ENCODE measurements at places on chromosomes 2 and 18.

GRCh38 chr2:195503208-195503607, 153.8 kb upstream of the SLC39A10 start:
- H3K4me3 ChIP-seq: no peak overlapping the region
- H3K27ac ChIP-seq: no peak overlapping the region
- H3K4me1 ChIP-seq: no peaks in the 10 kb centered on the region
- no peaks in the 10 kb centered on the region for H3K36me3 ChIP-seq

GRCh38 chr18:61666876-61667590, 225.8 kb downstream of the RNF152 start:
- no peak overlapping the region for H3K4me3 ChIP-seq
- no peaks in the 10 kb centered on the region for H3K27me3 ChIP-seq
- H3K4me1 ChIP-seq: no peaks in the 10 kb centered on the region
- DNase-seq: no peak
- no peak overlapping the region for H3K27ac ChIP-seq

GRCh38 chr18:25253136-25253535, 98.8 kb downstream of the ZNF521 start:
- H3K4me3 ChIP-seq: no peak overlapping the region
- H3K4me1 ChIP-seq: no peaks in the 10 kb centered on the region
- no peaks in the 10 kb centered on the region for H3K27me3 ChIP-seq
- H3K36me3 ChIP-seq: no peaks in the 10 kb centered on the region
- no peak for DNase-seq

GRCh38 chr2:126699716-126700581, 44.0 kb downstream of the GYPC start:
- no peak overlapping the region for H3K4me3 ChIP-seq
- H3K4me1 ChIP-seq: no peaks in the 10 kb centered on the region
- H3K36me3 ChIP-seq: no peaks in the 10 kb centered on the region
- DNase-seq: no peak
- no peaks in the 10 kb centered on the region for H3K27me3 ChIP-seq

DNA sequence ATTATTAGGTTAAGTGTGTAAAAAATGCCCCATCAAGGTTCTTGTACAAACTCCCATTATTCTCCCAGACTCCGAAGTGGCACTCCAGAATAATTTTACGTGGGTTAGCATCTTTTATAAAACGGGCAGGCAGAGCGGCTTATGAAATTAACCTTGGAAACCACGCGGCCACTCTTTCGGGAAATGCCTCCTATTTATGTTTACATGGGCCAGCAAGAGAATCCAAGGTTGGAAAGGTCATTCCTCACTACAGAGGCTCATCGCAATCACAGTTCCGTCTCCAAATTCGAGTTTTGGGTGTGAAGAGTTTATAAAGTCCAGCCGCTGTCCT, 1.2 kb upstream of the IMPA2 start:
- H3K27ac ChIP-seq: peak overlapping the region; percentile 85
- DNase-seq: no peak
- H3K27me3 ChIP-seq: no peaks in the 10 kb centered on the region
- H3K36me3 ChIP-seq: no peaks in the 10 kb centered on the region
- H3K4me1 ChIP-seq: peaks cover 26% of the 10 kb centered on the region
- peak overlapping the region; percentile 80 for H3K4me3 ChIP-seq

DNA sequence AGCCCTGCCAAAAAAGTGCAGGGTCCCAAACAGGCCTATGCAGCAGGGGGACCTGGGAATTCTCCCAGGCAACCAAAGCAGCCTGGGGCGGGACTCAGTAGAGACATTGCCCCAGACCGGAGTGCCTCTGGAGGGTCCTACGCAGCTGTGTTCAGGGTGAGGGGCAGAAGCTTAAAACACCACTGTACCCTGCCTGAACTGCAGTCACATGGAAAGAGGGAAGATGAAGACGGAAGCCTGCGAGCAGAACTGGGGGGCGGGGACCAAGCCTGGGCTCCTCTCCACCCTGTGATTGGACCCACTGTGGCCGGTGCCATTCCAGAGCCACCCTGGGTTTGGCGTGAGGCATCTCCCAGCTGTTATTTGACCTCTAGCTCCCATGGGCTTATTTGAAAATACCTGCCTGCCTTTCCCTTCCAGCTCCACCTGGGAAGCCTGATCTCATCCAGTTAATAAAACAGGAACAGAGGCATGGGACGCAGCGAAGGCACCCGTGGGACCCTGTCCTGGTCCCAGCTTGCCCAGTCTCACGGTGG, 183.1 kb downstream of the SMAD2 start:
- no peak overlapping the region for H3K4me3 ChIP-seq
- no peaks in the 10 kb centered on the region for H3K4me1 ChIP-seq
- no peak overlapping the region for H3K27ac ChIP-seq
- no peak for DNase-seq
- peaks cover 4% of the 10 kb centered on the region for H3K27me3 ChIP-seq

DNA sequence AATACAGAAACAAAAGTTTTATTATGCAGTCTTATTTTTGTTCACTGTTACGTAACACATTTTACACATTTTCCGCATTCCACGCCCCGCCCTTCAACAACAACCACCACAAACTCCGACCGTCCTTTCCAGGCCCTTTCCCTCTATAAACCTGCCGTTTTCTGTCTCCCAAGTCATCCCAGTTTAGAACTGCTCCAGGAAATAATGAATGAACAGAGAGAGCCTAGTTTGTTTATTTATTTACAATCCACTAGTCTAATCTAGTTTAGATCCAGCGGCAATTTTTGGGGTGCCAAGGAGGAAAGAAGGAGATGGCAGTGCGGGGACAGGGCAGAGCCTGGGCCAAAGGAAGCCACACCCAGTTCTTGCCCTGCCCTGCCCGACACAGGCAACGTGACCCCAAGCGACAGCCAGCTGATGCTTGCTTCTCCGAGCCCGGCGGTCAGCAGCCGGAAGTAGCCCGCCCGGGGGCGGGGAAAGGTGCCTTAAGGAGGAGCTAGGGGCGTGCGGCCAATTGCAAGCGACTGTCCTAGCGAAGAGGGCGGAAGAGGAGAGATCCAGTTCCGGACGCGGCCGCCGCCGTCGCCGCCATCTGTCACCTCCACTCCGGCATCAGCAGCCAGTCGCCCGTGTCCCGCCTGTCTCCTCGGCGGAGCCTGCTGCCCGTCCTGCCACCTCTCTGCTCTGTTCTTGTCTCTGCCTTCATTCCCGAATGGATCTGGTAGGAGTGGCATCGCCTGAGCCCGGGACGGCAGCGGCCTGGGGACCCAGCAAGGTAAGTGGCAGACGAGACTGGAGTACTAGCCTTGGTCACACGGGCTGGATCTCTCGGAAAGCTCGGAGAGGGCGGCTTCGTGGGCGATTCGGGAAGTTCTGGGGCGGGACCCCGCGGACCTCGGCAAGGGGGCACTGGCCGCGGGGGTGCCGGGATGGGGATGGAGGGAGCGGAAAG, at the start of gene RIOK3:
RIOK3 (plus strand) TSS at position 560 of the 952 bp plus-strand sequence; CDS start at position 713, 153 bp downstream.
- peak within 1 kb of the TSS; percentile 80 for H3K4me3 ChIP-seq
- H3K27me3 ChIP-seq: no peaks in the 10 kb centered on the region
- DNase-seq: peak; percentile 83
- peaks cover 3% of the 10 kb centered on the region for H3K36me3 ChIP-seq
- peak within 1 kb of the TSS; percentile 98 for H3K27ac ChIP-seq
- peaks cover 14% of the 10 kb centered on the region for H3K4me1 ChIP-seq

GRCh38 chr2:23662941-23663920, 263.7 kb downstream of the ATAD2B start:
- H3K27ac ChIP-seq: no peak overlapping the region
- peaks cover 4% of the 10 kb centered on the region for H3K4me1 ChIP-seq
- no peaks in the 10 kb centered on the region for H3K36me3 ChIP-seq
- DNase-seq: no peak
- peak overlapping the region; percentile 43 for H3K4me3 ChIP-seq
- H3K27me3 ChIP-seq: peaks cover 10% of the 10 kb centered on the region

DNA sequence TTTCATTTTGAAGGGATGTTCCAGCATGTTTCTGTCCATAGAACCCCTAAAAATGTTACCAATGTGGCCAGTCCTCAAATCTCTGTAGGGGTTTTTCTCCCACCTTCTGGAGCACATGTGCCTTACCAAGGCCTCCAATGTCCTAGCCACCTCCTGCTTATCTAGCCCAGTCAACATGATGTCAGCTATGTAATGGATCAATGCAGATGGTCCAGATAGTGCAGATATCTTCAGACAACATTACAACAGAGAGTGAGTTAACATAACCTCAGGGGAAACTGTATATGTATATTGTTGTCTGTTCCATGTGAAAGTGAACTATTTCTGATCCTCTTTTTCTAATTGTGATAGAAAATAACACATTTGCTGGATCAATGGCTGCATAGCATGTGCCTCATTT, 92.7 kb downstream of the MRPS9 start:
- no peaks in the 10 kb centered on the region for H3K4me1 ChIP-seq
- DNase-seq: no peak
- no peak overlapping the region for H3K4me3 ChIP-seq
- H3K36me3 ChIP-seq: no peaks in the 10 kb centered on the region
- no peaks in the 10 kb centered on the region for H3K27me3 ChIP-seq

DNA sequence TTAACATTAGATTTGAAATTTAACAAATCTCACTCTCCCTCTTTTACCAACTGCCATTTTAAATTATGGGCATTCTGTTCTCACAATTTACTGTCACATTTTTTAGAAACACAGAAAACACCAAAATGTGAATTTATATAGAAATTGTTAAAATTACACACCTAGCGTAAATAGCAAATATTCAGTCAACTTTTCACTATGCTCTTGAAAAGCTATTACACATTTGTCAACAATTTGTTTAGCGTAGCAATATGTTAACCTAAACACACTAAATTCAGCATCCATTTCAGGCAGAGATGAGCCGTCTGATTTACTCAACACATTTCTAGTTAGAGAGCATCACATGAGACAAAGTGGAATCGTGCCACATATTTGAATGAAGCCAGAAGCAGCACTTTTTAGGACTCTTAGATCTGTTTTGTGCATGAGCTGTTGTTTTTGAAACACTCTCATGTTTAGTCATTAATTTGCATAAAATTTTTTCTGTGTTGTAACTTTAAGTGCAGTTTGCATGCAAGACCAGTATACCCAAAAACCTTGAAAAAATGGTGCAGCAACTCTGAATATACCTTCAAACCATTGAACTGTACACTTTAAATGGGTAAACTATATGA, 8.2 kb downstream of the TTC32 start:
- H3K4me3 ChIP-seq: no peak overlapping the region
- no peaks in the 10 kb centered on the region for H3K27me3 ChIP-seq
- H3K4me1 ChIP-seq: peaks cover 2% of the 10 kb centered on the region
- H3K27ac ChIP-seq: no peak overlapping the region
- DNase-seq: no peak
- H3K36me3 ChIP-seq: no peaks in the 10 kb centered on the region

- no peak overlapping the region for H3K27ac ChIP-seq
- H3K36me3 ChIP-seq: no peaks in the 10 kb centered on the region
- DNase-seq: no peak
Measured at GRCh38 chr2:132403146-132403545, 13.5 kb upstream of the GPR39 start.

DNA sequence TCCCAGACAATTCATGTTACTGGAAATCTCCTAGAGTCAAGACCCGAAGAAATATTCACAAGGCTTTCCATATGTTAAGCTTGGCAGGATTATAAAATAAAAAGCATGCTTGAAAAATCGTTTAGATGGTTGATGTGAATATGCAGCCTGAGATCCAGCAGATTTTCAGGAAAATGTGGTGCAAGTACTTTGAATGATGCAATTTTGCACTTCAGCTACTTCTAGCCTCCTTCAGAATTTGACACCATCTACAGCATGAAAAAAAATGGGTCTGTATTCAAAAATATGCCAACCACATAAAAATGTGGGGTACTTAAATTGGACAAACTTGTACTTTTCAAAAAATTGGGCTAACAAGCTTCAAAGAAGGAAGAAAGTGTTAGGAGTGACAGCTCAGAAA, 340.6 kb upstream of the DCC start:
- H3K27ac ChIP-seq: no peak overlapping the region
- no peak overlapping the region for H3K4me3 ChIP-seq
- no peak for DNase-seq
- no peaks in the 10 kb centered on the region for H3K4me1 ChIP-seq
- no peaks in the 10 kb centered on the region for H3K36me3 ChIP-seq
- H3K27me3 ChIP-seq: no peaks in the 10 kb centered on the region

GRCh38 chr18:45785134-45785533, 40.3 kb upstream of the SIGLEC15 start:
- DNase-seq: no peak
- no peak overlapping the region for H3K4me3 ChIP-seq
- H3K4me1 ChIP-seq: peaks cover 23% of the 10 kb centered on the region
- H3K27ac ChIP-seq: no peak overlapping the region
- H3K27me3 ChIP-seq: no peaks in the 10 kb centered on the region
- no peaks in the 10 kb centered on the region for H3K36me3 ChIP-seq

- H3K36me3 ChIP-seq: no peaks in the 10 kb centered on the region
- H3K4me1 ChIP-seq: peaks cover 11% of the 10 kb centered on the region
- DNase-seq: peak; percentile 23
- peak within 1 kb of the TSS; percentile 98 for H3K4me3 ChIP-seq
- H3K27ac ChIP-seq: peak within 1 kb of the TSS; percentile 97
Measured at GRCh38 chr2:203238704-203239526, at the start of gene CYP20A1. TSS of gene CYP20A1 (plus strand) at chr2:203239018. CDS start at chr2:203239063, 45 bp downstream.

DNA sequence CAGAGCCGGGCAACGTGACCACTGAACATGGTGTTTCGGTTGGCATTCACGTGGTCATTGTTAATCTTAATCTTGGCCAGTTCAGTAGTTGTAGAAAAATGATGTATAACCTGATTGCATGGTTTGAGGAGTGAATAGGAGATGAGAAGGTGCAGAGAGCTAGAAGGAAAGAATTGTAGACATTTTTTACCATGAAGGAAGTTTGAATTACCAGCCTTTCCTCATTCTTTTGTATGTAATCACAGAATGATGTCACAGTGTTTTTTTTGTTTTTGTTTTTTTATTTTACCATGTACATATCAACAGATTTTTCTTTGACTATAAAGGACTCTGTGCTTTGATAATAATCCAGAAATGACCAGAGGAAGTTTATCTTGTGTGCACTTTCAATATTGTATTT, 126.3 kb downstream of the LTBP1 start:
- H3K27me3 ChIP-seq: no peaks in the 10 kb centered on the region
- H3K4me1 ChIP-seq: peaks cover 43% of the 10 kb centered on the region
- no peak for DNase-seq
